ENCODE measurements at places on chromosomes 7 and 10.

GRCh38 chr7:51079494-51079893, 237.1 kb downstream of the COBL start:
- DNase-seq = no peak
- H3K4me1 ChIP-seq = peaks cover 56% of the 10 kb centered on the region
- H3K36me3 ChIP-seq = peaks cover 19% of the 10 kb centered on the region
- peak overlapping the region; percentile 83 for H3K27ac ChIP-seq
- no peaks in the 10 kb centered on the region for H3K27me3 ChIP-seq
- H3K4me3 ChIP-seq = no peak overlapping the region

GRCh38 chr10:133461841-133462240, 8.1 kb downstream of the SCART1 start:
- peaks cover 49% of the 10 kb centered on the region for H3K36me3 ChIP-seq
- H3K27ac ChIP-seq = no peak overlapping the region
- no peak for DNase-seq
- no peaks in the 10 kb centered on the region for H3K4me1 ChIP-seq
- H3K4me3 ChIP-seq = no peak overlapping the region

- no peaks in the 10 kb centered on the region for H3K36me3 ChIP-seq
- H3K27ac ChIP-seq = no peak overlapping the region
- H3K4me3 ChIP-seq = no peak overlapping the region
These were observed 6.3 kb downstream of the PRF1 start for GRCh38 chr10:70596110-70596798.

- peaks cover 18% of the 10 kb centered on the region for H3K36me3 ChIP-seq
- no peak for DNase-seq
- H3K27ac ChIP-seq = no peak overlapping the region
- H3K27me3 ChIP-seq = no peaks in the 10 kb centered on the region
- no peak overlapping the region for H3K4me3 ChIP-seq
- peaks cover 3% of the 10 kb centered on the region for H3K4me1 ChIP-seq
These were observed 182.8 kb upstream of the PHYHIPL start for GRCh38 chr10:58993480-58994221.

- H3K36me3 ChIP-seq = no peaks in the 10 kb centered on the region
- no peak for DNase-seq
- H3K27me3 ChIP-seq = no peaks in the 10 kb centered on the region
- no peak overlapping the region for H3K27ac ChIP-seq
These were observed 19.7 kb upstream of the GOT1 start for GRCh38 chr10:99450156-99450555.

DNA sequence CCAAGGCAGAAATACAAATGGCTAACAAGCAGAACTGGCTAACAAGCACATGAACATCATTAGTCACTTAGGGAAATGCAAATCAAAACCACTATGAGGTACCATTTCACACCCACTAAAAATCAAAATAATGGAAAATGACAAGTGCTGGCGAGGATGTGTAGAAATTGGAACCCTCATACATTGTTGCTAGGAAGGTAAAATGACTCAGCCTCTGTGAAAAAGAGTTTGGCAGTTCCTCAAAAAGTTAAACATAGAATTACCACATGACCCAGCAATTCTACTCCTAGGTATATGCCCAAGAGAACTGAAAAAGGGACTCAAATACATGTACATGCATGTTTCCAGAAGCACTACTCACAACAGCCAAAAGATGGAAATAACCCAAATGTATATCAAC, 52.8 kb upstream of the ANAPC16 start:
- peaks cover 3% of the 10 kb centered on the region for H3K36me3 ChIP-seq
- no peak overlapping the region for H3K27ac ChIP-seq
- no peaks in the 10 kb centered on the region for H3K27me3 ChIP-seq
- H3K4me3 ChIP-seq = no peak overlapping the region
- DNase-seq = no peak

GRCh38 chr7:131302876-131303707, 24.6 kb upstream of the MKLN1 start:
- H3K4me3 ChIP-seq = no peak overlapping the region
- H3K27ac ChIP-seq = no peak overlapping the region
- peak; percentile 48 for DNase-seq
- peaks cover 36% of the 10 kb centered on the region for H3K4me1 ChIP-seq
- H3K36me3 ChIP-seq = peaks cover 21% of the 10 kb centered on the region
- H3K27me3 ChIP-seq = peaks cover 8% of the 10 kb centered on the region

DNA sequence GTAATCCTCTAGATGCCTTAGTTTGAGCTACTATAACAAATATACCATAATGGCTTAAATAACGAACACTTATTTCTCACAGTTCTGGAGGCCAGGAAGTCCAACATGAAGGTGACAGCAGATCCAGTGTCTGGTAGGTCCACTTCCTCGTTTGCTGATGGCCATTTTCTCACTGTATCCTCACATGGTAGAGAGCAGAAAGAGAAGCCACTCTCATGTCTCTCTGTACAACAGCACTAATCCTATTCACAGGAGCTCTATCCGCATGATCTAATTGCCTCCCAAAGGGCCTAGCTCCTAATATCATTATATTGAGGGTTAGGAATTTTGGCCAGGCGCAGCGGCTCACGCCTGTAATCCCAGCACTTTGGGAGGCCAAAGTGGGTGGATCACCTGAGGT, 10.2 kb downstream of the HIBADH start:
- H3K4me3 ChIP-seq = no peak overlapping the region
- DNase-seq = no peak
- no peaks in the 10 kb centered on the region for H3K4me1 ChIP-seq

DNA sequence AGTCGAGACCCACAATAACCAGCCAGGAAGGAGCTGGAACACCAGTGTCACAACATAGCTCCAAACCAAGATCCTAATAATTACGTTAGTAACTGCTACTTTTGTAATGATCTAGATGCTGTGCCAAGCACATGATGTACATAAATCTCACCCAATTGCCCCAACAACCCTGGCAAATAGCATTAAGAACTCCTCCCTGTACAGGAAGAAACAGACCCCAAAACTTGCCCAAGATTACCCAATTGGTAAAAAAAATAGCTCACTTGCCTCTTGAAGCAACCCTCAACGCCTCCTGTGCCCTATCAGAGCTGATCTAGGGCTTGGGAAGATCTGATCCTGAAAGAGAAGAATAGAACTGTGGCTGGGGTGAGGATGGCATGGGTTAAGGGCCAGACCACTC, 628.7 kb upstream of the AUTS2 start:
- H3K27ac ChIP-seq = no peak overlapping the region
- peaks cover 3% of the 10 kb centered on the region for H3K36me3 ChIP-seq
- DNase-seq = no peak

- H3K4me3 ChIP-seq = no peak overlapping the region
- H3K27me3 ChIP-seq = no peaks in the 10 kb centered on the region
These were observed 12.1 kb downstream of the KCNH2 start for GRCh38 chr7:150966002-150966401.

DNA sequence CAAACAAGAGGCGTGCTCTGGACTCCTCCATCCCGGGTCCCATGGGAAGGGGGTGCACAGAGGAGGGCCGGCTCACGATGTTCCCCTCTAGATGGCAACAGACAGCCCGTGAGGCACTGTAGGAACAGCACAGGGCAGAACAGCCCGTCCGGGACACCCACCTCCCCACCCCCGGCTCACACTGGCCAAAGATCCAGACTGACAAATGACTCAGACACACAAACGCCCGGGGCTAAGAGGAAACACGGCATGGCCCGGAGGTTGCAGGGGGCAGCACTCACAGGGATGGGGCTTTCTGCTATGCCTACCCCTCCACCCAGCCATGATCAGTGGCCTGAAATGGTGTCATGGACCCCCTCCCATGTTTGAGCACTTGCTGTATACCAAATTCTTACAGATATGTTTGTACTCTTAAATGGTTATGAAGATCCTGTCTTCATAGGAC, 4.9 kb upstream of the ELN start:
- no peak overlapping the region for H3K27ac ChIP-seq
- 0 out of 2 replicates have a peak, but pooled peaks cover 5% of the 10 kb centered on the region for H3K27me3 ChIP-seq
- H3K36me3 ChIP-seq = no peaks in the 10 kb centered on the region
- no peak overlapping the region for H3K4me3 ChIP-seq

DNA sequence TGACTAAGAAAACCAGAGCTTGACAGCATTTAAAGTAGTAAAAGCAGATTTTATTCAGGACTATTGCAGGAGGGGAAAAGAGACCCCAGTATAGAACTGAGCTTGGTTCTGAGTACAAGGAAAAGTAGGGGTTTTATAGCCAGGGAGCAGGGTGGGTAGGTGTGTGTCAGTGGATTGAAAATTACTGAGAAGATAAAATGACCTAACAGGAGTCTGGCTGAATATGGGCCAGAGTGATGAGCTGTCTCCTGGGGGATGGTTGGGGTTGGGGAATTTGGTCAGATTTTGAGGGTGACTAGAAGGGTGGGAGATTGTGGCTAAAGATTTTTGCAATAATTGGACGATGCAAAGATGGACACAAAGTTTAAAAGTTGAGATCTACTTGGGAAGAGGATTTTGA, 114.0 kb downstream of the ST7 start:
- H3K27me3 ChIP-seq = no peaks in the 10 kb centered on the region
- H3K4me3 ChIP-seq = no peak overlapping the region
- no peaks in the 10 kb centered on the region for H3K36me3 ChIP-seq
- peaks cover 29% of the 10 kb centered on the region for H3K4me1 ChIP-seq

DNA sequence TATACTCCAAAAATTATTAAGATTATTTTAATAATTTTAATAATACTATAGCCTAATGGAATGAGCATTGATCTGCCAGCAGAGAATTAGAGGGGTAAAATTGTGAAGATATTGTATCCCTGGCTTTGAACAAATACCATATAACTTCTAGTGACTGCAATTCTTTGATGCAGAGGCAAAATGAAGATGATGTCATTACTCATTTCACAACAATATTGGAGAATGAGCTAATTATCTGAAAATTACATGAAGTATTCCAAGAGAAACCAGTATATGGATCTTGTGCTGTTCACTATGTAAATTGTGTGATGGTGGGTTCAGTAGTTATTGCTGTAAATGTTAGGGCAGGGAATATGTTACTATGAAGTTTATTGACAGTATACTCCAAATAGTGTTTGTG, 80.2 kb downstream of the CFTR start:
- DNase-seq = no peak
- H3K27ac ChIP-seq = no peak overlapping the region
- no peaks in the 10 kb centered on the region for H3K4me1 ChIP-seq
- H3K4me3 ChIP-seq = no peak overlapping the region
- no peaks in the 10 kb centered on the region for H3K27me3 ChIP-seq
- H3K36me3 ChIP-seq = no peaks in the 10 kb centered on the region

DNA sequence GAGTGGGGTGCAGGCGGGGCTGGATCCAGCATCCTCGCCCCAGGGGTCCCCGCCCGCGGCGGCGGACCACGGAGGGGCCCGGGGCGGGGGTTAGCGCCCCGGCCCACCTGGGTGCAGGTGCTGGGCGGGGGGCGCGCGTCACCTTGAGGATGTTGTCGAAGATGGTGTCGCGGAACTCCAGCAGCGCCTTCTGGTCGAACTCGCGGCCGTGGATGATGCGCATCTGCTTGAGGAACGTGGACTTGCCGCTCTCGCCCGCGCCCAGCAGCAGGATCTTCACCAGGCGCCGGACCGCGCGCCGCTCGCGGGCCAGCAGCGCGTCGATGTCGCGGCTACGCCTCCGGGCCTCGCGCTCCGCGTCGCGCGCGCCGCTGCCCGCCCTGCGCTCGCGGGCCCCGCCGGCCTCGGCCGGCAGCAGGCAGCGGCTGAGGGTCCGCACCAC, 376 bp downstream of the GNA12 start:
- peak overlapping the region; percentile 82 for H3K4me3 ChIP-seq
- H3K36me3 ChIP-seq = peaks cover 34% of the 10 kb centered on the region
- DNase-seq = no peak
- H3K27me3 ChIP-seq = no peaks in the 10 kb centered on the region
- H3K4me1 ChIP-seq = peaks cover 42% of the 10 kb centered on the region

Measured in WTC11 (cell line).